ENCODE measurements at places on chromosomes 3 and 15. TPM values are rescaled to one million over a fixed set of nuclear protein-coding genes. Genes with fewer than 3 reads are reported as not detected.

The IL5RA gene
- 0.41 TPM for polyA plus RNA-seq

The SLC2A2 gene
- polyA plus RNA-seq: 0.05 TPM

- H3K27me3 ChIP-seq: no peaks in the 10 kb centered on the region
- no peak overlapping the region for H3K4me3 ChIP-seq
- H3K27ac ChIP-seq: no peak overlapping the region
- H3K36me3 ChIP-seq: no peaks in the 10 kb centered on the region
Observed at GRCh38 chr3:163196245-163196644, 1699.6 kb downstream of the OTOL1 start.

The CPA3 gene
- polyA plus RNA-seq: 1.0 TPM

- H3K27ac ChIP-seq: no peak overlapping the region
- no peak overlapping the region for H3K4me3 ChIP-seq
- H3K4me1 ChIP-seq: no peaks in the 10 kb centered on the region
- no peaks in the 10 kb centered on the region for H3K27me3 ChIP-seq
- H3K36me3 ChIP-seq: no peaks in the 10 kb centered on the region
Observed at GRCh38 chr3:53665608-53666425, 171.4 kb downstream of the CACNA1D start.

- no peaks in the 10 kb centered on the region for H3K27me3 ChIP-seq
- peaks cover 23% of the 10 kb centered on the region for H3K36me3 ChIP-seq
- no peak overlapping the region for H3K4me3 ChIP-seq
- H3K4me1 ChIP-seq: peaks cover 41% of the 10 kb centered on the region
- DNase-seq: no peak
- H3K27ac ChIP-seq: no peak overlapping the region
Observed at GRCh38 chr3:63975723-63976122, 47.6 kb downstream of the PSMD6 start.

The NCKIPSD gene
- 7.0 TPM for polyA plus RNA-seq

DNA sequence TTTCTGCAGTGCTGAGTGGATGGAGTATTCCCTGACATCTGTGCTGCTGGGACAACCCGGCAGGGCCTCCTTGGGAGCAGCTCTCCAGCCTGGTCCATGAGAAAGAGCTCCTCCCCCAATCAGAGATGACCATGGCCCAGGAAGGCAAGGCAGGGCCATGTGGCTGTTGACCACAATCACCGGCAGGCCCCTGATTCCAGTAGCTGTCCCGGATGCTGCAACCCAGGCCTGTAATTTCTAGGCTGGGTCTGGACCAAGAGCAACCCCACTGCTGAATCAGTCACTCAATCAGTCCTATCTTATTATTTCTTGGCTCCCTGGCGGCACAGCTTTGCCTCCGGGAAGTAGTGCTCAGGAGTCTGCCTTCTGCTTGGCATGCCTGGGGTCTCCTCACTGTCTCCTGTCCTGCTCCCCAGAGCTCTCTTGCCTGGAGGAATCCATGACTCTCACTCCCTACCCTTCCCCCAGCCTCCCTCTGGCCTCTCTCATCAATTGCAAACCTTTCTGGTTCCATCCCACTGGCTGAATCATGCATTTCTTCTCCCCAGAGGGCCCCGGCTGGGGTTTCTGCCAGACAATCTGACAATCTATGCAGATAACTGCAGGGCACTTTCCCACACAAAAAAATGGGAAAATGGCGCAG, 32.6 kb upstream of the ITGA11 start:
- no peaks in the 10 kb centered on the region for H3K36me3 ChIP-seq
- H3K27ac ChIP-seq: no peak overlapping the region
- DNase-seq: no peak
- H3K27me3 ChIP-seq: no peaks in the 10 kb centered on the region
- H3K4me1 ChIP-seq: no peaks in the 10 kb centered on the region
- H3K4me3 ChIP-seq: no peak overlapping the region

The NMNAT3 gene
- polyA plus RNA-seq: 5.2 TPM

The CADPS gene
- 4.4 TPM for polyA plus RNA-seq

GRCh38 chr15:42059661-42060476, 34.5 kb downstream of the PLA2G4D start:
- peaks cover 4% of the 10 kb centered on the region for H3K4me1 ChIP-seq
- DNase-seq: peak; percentile 61
- H3K4me3 ChIP-seq: no peak overlapping the region
- H3K27ac ChIP-seq: no peak overlapping the region
- no peaks in the 10 kb centered on the region for H3K36me3 ChIP-seq
- peaks cover 20% of the 10 kb centered on the region for H3K27me3 ChIP-seq

DNA sequence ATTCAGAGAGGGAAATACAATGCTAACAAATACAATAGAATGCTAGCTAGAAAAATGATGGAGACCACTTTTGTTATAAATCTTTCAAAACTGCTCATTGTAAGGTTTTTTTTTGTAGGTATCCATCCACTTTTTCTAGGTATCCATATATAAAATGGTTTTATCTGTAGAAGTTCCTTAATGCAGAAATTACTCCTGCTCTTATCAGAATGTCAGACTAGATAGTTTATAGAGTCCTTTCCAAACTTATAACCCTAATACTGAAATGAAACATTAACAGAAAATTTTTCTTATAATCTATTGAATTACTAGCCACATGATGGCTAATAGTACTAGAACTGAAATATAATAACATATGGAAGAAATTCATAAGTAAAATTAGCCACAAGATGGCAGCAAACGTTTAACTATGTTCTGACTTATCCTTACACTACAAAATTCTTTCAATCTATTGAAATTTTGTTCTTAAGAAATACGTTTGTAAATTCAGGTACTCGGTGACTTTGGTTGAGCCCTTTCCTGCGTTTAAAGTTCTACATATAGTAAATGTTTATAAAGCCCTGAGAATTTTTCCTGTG, 58.5 kb downstream of the ECT2 start:
- H3K27ac ChIP-seq: no peak overlapping the region
- no peaks in the 10 kb centered on the region for H3K4me1 ChIP-seq
- H3K36me3 ChIP-seq: peaks cover 10% of the 10 kb centered on the region
- H3K4me3 ChIP-seq: no peak overlapping the region
- no peaks in the 10 kb centered on the region for H3K27me3 ChIP-seq

GRCh38 chr3:127673191-127674100, 694 bp downstream of the ABTB1 start:
- peak overlapping the region; percentile 65 for H3K4me3 ChIP-seq
- H3K4me1 ChIP-seq: peaks cover 10% of the 10 kb centered on the region
- no peaks in the 10 kb centered on the region for H3K27me3 ChIP-seq
- peaks cover 22% of the 10 kb centered on the region for H3K36me3 ChIP-seq
- peak overlapping the region; percentile 93 for H3K27ac ChIP-seq

DNA sequence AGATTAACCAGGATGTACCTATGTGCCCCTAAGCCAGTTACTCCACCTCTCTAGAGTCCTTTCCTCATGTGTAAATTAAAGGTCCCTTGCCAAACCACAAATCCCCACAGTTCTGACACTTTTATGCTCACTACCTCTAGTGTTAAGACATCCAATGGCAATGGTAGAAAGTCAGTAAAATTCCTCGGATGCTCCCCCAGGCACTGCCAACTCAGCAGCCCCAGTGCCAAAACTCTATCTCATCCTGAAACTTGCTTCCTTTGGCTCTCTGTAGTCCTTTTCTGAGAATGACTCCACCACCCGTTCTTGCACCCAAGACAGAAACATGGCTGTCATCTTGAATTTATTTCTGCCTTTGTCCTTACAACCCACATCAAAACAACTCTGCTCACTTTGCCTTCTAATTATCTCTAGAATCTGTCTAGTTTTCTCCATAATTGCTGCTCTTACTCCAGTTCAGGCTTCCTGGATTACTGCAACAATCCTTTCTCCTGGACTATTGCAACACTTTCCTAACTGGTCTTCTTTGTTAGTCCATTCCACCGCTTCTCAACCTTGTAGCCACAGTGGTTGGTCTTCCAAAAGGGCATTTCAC, 41.6 kb downstream of the MB21D2 start:
- H3K4me3 ChIP-seq: no peak overlapping the region
- no peak for DNase-seq
- no peaks in the 10 kb centered on the region for H3K4me1 ChIP-seq
- H3K36me3 ChIP-seq: no peaks in the 10 kb centered on the region

GRCh38 chr15:26729581-26729980, 43.3 kb downstream of the GABRB3 start:
- H3K4me1 ChIP-seq: no peaks in the 10 kb centered on the region
- no peaks in the 10 kb centered on the region for H3K36me3 ChIP-seq
- no peak for DNase-seq

The TRAT1 gene
- polyA plus RNA-seq: 43.6 TPM

DNA sequence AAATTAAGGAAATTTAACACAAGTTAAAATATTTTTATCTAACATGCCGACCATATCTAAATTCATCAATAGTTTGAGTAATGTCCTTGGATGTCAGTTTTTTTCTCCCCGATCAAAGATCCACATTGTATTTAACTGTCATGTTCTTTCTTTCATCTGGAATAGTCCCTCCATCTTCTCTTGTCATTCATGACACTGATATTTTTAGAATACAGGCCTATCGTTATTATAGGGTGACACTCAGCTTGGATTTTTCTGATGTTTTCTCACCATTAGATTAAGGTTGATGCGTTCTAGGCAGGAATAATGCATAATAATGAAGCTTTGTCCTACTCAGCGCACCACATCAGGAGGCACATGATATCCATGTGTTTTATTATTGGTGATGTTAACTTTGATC, 13.2 kb upstream of the PYGO1 start:
- no peaks in the 10 kb centered on the region for H3K27me3 ChIP-seq
- no peaks in the 10 kb centered on the region for H3K36me3 ChIP-seq
- no peak for DNase-seq
- H3K27ac ChIP-seq: no peak overlapping the region
- no peaks in the 10 kb centered on the region for H3K4me1 ChIP-seq
- H3K4me3 ChIP-seq: no peak overlapping the region

- H3K27me3 ChIP-seq: no peaks in the 10 kb centered on the region
- H3K4me1 ChIP-seq: no peaks in the 10 kb centered on the region
- no peak overlapping the region for H3K4me3 ChIP-seq
- no peak for DNase-seq
- no peak overlapping the region for H3K27ac ChIP-seq
Observed at GRCh38 chr3:11735638-11736037, 91.9 kb upstream of the VGLL4 start.

DNA sequence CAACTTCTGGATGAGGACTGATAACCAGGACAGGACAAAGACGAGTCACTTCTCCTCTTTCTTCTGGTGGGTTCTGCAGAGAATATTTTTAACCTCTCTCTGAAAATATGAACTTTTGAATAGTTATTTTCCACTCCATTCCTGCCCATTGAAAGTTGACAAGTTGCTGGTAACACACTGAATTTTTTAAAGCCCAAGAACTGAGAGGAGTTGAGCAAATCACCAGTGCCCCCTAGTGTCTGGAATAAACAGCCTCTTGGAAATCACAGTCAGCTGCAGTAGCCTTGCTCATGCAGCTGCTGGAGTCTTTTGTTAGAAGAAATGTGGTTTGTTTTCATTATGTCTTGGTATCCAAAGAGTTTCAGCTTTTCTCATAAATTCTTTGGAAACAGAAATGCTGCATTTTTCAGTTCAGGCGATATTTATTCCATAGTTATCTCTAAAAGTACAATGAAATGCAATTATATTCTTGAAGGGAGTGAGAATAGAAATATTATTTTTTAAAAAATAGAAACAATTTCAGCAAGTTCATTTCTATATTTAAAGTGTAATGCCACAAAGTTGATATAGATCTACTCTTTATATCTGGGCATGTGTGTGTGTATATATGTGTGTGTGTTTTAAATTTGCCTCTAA, 741.0 kb upstream of the CBLB start:
- no peaks in the 10 kb centered on the region for H3K27me3 ChIP-seq
- peak; percentile 21 for DNase-seq
- H3K4me1 ChIP-seq: no peaks in the 10 kb centered on the region
- H3K4me3 ChIP-seq: no peak overlapping the region
- H3K36me3 ChIP-seq: no peaks in the 10 kb centered on the region
- H3K27ac ChIP-seq: no peak overlapping the region

DNA sequence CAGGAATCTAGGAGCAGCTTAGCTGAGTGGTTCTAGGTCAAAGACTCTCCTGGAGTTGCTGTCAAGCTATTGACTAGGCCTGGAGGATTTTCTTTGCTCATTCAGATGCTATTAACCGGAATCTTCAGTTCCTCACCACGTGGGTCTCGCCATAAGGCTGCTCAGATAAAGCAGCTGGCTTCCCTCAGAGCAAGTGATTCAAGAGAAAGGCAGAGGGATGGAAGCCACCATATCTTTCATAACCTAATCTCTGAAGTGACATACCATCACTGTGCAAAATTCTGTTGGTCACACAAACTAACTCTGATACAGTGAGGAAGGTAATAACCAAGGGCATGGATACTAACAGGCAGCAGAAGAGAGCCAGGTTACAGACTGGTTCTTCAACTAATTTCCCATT, 72.7 kb upstream of the FLNB start:
- H3K27ac ChIP-seq: no peak overlapping the region
- H3K27me3 ChIP-seq: no peaks in the 10 kb centered on the region
- no peaks in the 10 kb centered on the region for H3K4me1 ChIP-seq
- H3K4me3 ChIP-seq: no peak overlapping the region
- peaks cover 8% of the 10 kb centered on the region for H3K36me3 ChIP-seq

DNA sequence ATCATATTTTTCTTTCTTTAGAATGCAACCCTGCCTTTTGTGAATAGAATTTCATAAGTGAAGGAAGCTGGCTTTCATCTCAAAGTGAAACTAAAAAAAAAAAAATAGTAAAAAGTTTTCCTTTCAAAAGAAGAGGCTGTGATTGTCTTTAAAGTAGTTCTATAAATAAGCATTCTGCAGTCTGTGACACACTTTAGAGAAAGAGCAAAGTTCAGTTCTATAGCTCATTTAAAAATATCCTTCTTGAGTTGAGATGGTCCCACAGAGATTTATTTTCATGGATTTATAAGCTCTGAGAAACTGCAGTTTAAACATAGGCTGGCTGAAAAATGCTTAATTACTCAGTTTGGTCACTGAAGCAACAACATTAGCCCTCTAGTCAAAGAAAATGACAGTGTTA, 36.1 kb upstream of the CNTN6 start:
- no peaks in the 10 kb centered on the region for H3K36me3 ChIP-seq
- H3K4me3 ChIP-seq: no peak overlapping the region
- H3K27me3 ChIP-seq: no peaks in the 10 kb centered on the region
- no peak for DNase-seq
- no peaks in the 10 kb centered on the region for H3K4me1 ChIP-seq

The ZIC4 gene
- not detected for polyA plus RNA-seq

Measured in thymus (tissue), 14 donors.